NCI-H1092 treated with DMSO at 0.1 percent for 48 hours (cell line): ENCODE measurements at places on chromosomes 7 and 10.

- DNase-seq: peak; percentile 36
Measured at GRCh38 chr7:90850471-90850870, 254.3 kb downstream of the CDK14 start.

GRCh38 chr10:124168991-124169802, 75.8 kb upstream of the CHST15 start:
- DNase-seq: no peak

DNA sequence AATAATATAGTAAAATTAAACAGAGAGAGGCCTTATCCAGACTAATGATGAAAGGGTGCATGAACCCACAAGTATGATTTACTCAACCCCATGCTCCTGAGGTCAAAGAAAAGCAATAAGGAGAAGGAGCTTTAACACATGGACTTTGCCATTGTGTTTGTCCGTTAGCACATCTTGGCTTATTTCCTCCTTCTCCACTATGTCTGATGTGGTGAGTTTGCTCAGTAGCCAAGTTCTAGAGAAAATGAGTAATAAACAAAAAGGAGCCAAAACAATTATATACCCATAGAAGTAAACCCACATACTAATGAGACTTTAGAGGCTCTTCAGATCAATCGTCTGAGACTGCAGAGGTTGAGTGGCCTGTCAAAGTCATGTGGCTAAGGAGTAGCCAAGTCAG, 26.1 kb upstream of the ADD3 start:
- DNase-seq: no peak

- DNase-seq: no peak
Measured at GRCh38 chr10:77084431-77085144, 553.0 kb downstream of the KCNMA1 start.

DNA sequence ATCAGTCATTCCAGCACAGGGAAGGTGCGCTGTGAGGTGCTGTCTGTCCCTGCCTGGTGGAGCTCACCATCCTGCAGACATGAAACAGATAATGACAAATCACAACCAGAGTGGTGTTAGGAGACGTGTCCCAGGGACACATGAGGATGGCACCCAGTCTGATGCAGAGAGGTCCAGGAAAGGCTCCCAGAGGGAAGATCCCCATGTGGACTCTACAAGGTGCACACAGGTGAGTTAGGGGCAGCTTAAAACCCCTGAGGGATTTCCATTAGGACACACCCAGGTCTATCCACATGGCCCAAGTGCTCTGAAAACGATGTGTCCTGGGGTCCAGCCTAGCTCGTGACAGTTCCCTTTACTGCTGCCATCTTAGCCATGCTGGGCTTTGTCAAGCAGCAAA, 91.4 kb downstream of the ADARB2 start:
- no peak for DNase-seq

GRCh38 chr7:103447073-103447960, 1.3 kb upstream of the SLC26A5 start:
- peak; percentile 82 for DNase-seq

DNA sequence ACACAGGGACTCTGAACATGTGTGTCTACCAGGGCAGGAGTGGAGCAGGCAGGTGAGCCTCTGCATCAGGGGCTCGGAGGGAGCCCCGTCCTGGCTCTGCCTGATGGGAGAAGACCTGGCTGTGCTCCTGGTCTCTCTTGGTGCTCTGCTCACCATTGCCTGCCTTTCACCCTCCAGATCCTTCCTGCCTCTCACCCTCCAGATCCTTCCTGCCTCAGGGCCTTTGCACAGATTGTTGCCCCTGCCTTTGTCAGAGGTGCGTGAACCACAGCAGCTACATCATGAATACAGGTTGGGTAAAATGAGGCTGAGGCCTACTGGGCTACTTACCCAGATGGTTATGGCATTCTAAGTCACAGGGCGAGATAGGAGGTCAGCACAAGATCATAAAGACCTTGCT, 16.6 kb downstream of the COL26A1 start:
- no peak for DNase-seq

GRCh38 chr10:58397830-58398229, 12.6 kb downstream of the TFAM start:
- no peak for DNase-seq

GRCh38 chr7:21986096-21986495, 40.4 kb upstream of the CDCA7L start:
- no peak for DNase-seq

DNA sequence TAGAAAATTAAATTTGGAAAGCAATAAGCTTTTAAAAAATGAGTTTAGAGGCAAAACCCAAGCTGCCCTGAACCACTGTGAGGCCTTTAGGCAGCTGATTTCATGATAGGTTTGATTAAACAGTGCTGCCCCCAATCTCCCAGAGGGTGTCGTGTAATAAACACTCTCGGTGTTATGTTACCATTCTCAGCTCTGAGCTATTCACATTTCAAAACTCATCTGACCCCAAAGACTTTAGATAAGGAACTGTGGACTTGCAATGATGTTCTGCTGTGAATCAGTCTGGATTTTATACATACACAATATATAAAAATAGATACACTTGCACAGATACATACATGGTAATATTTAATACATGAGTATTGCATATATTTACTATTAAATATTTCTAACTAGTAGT, 120.4 kb downstream of the MALRD1 start:
- DNase-seq: no peak

DNA sequence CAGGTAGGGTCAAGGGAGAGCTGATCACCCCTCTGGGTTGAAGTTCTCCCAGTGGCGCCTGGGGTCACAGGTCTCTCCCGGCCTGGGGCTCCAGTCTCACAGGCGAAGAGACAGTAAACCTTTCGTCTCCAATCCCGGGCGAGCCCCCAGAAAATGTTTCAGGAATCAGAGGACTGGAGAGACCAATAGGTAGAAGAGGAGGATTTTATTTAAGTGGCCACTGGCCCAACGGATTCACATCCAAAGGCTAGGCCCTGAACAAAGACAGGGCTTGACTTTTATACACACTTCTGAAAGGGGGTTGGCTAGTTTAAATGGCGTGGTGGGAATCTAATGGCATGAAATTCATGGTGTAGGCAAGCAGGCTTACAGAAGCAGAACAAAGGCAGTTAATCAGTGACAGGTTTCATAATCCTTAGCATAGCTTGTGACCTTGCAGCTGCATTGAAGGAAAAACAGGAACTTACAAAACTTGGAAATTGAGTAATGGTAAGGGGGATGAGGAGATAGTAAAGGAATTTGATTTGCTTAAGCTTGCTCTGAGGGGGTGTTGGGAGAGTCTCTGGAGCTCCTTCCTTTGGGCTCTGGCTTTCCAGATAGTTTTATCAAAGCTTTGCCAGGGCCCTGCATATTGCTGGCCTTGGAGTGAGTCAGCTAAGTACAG, 105.5 kb downstream of the TRIM24 start:
- no peak for DNase-seq

DNA sequence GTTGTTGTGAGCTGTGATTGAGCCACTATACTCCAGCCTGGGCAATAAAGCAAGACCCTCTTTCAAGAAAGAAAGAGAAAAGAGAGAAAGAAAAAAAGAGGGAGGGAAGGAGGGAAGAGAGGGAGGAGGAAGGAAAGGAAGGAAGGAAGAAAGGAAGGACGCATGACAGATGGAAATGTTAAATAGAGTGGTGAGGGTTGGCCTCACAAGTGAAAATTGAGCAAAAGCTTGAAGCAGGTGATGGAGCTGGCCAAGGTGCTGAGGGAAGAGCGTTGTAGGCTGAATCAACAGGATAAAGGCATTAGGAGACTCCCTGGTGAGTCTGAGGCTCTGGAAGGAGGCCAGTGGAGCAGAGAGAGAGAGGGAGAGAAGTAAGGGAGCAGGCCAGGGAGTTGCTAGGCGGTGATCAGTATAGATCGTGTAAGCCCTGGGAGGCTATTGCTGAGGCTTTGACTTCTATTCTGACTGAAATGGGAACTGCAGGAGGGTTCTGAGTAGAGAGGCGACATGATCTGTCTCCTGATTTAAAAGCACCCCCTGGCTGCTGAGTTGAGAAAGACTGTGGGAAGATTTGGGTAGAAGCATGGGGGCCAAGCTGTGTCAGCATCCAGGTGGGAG, 26.5 kb upstream of the TMEM248 start:
- no peak for DNase-seq

DNA sequence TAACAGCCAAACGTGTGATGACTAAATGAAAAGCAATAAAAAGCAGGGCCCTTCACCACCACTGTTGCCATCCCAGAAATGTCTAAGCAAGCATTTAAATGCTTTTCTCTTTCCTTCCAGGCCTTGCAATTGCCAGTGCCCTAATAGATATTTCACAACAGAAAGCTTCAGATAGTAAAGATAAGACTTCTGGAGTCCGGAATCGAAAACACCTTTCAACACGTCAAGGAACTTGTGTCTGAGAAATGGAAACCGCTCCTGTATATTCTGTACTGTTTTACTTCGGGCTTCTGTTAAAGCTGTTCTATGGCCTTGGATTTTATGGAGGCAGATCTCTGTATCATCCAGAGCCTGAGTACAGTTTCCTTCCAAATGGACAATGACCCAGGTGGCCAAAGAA, 328.5 kb downstream of the GFRA1 start:
- DNase-seq: no peak

- DNase-seq: no peak
Measured at GRCh38 chr7:30351286-30351685, 66.9 kb downstream of the ZNRF2 start.

GRCh38 chr10:15324611-15325010, 46.5 kb downstream of the FAM171A1 start:
- no peak for DNase-seq

GRCh38 chr7:116542618-116543017, 17.8 kb downstream of the CAV1 start:
- DNase-seq: no peak

DNA sequence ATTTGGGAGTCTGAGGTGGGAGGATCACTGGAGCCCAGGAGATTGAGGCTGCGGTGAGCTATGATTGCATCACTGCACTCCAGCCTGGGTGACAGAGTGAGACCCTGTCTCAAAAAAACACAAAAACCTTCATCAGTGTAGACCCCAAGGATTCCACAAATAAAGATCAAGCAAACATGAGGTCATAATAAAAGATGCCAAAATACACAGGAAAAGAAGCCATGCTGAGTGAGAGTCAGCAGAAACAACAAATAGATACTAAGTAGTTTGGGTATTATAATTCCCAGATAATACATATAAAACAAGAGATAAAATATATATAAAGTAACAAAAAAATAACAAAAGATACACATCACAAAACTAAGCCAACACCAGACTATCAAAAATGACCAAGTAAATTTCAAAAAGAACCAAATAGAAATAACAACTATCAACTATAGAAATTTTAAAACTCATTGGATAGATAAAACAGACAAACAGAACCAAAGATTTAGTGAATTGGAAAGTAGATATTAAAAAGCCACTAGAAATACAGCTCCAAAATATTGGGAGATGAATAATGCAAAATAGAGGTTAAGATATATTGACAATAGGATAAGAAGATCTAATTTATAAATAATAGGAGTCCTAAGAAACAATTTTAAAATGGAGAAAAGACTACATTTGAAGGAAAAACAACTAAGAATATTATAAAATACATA, 48.9 kb upstream of the FHIP2A start:
- DNase-seq: no peak

DNA sequence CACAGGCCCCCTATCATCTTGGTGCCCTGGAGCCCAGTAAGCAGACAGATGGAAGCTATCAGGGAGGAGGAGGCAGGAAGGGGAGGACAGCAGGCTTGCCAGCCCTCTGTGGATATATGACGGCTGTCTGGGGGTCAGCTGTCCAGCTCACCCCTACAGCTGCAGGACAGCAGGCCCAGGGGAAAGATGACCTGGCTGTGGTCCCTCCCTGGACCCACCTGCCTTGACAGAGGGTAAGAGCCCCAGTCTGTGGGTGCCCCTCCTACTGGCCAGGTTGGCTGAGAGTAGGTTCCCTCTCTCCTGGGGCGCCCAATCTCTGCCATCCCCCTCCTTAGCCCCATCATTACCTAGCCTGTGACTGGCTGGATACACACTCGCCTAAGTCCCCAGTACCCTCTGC, 62.5 kb downstream of the C10orf143 start:
- DNase-seq: no peak

DNA sequence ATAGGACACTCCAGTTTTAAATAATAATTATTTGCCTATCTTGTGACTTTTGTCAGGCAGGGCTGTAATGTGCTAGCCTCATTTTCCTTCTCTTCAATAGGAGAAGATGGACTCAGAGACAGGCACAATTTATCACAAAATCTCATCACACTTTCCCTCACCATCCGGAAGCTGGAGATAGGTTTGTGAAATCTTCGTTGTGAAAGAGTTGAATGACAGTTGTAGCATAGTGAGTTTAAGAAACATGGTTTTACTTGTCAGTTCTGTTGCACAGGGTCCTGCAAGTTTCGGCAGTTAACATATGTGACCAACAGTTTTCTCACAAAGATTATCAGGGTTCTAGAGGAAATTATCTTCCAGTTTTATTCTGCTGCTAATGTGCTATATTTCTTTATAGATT, 37.7 kb upstream of the MAP3K8 start:
- no peak for DNase-seq

DNA sequence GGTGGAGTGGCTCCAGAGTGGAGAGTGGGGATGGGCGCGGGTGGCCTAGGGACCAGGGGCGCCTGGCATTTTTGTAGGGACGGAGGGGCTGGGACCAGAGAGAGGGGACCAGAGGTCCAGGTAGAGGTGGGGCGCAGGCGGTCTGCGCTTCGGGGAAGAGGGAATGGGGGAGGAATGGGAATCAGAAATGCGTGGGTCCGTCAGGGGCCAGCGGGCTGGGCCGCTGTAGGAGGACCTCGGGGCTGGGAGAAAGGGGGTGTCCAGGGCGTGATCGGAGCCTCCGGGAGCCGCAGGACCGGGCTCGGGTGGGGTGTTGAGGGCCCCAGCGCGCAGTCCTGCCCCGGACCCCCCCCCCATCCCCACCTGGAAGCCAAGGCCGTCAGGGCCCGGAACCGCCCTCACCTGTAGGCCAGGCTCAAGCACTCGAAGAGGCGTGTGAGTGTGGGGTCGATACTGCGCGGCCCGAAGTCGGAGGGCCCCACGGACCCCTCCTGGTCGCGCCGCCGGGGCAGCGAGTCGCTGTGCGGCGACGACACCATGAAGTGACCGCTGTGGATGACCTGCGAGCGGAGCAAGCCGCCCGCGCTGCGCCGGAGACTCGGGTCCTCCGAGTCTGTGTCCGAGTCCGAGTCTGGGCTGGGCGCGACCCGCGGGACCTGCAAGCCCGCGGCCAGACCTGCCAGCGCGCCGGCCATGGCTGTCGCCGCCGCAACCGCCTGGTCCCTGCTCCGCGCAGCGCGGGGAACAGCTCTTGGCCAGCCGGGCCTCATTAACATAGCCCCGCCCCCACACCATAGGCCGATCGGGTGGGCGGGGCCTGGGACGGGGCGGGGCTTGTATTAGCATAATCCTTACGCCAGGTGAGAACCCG, at the start of gene MLXIPL:
TSS of gene MLXIPL (minus strand) at position 725 of the 871 bp plus-strand sequence. CDS start at position 695, 30 bp downstream.
- DNase-seq: peak; percentile 76
